ENCODE measurements at places on chromosomes 11 and 22. TPM values are rescaled to one million over a fixed set of nuclear protein-coding genes. Genes with fewer than 3 reads are reported as not detected.

The KCNJ1 gene
- 0.18 TPM for total RNA-seq

The DEUP1 gene
- 0.04 TPM for total RNA-seq

The NELL1 gene
- 6.5 TPM for total RNA-seq

The BTG4 gene
- total RNA-seq: not detected

The CRACR2B gene
- total RNA-seq: 6.9 TPM

The PANX2 gene
- total RNA-seq: 0.13 TPM

The PHLDA2 gene
- total RNA-seq: not detected

The SMC1B gene
- total RNA-seq: 0.04 TPM

The KLHL35 gene
- total RNA-seq: 3.6 TPM

The DLG2 gene
- total RNA-seq: 14.5 TPM

The KRTAP5-10 gene
- total RNA-seq: not detected

The TSPAN32 gene
- total RNA-seq: 2.7 TPM

The ANKK1 gene
- 0.09 TPM for total RNA-seq

The LRP4 gene
- total RNA-seq: 11.1 TPM

The SDHD gene
- total RNA-seq: 86.3 TPM

The CFAP300 gene
- total RNA-seq: 2.5 TPM

The MS4A4A gene
- total RNA-seq: 10.3 TPM

The CNTF gene
- 0.89 TPM for total RNA-seq

The HBG1 gene
- total RNA-seq: 1,078 TPM

The SLC22A6 gene
- not detected for total RNA-seq

The MMP12 gene
- total RNA-seq: not detected

The MPZL3 gene
- 0.53 TPM for total RNA-seq

The FGF4 gene
- total RNA-seq: 5.4 TPM

The POU2AF2 gene
- total RNA-seq: not detected

The ZNF215 gene
- total RNA-seq: 0.89 TPM

The FOLR2 gene
- total RNA-seq: 23.5 TPM

The LDHAL6A gene
- not detected for total RNA-seq

The GNB1L gene
- total RNA-seq: 4.6 TPM

The MOGAT2 gene
- total RNA-seq: not detected

The FDX1 gene
- 7.7 TPM for total RNA-seq

The C22orf39 gene
- total RNA-seq: 33.2 TPM

The PLA2G3 gene
- not detected for total RNA-seq

The DEPDC7 gene
- total RNA-seq: 13.3 TPM

The F2 gene
- 0.13 TPM for total RNA-seq

The MS4A15 gene
- not detected for total RNA-seq

The ANO3 gene
- 0.13 TPM for total RNA-seq

The CD3G gene
- 0.13 TPM for total RNA-seq

The EIF3D gene
- 170 TPM for total RNA-seq

Data from muscle of leg (tissue), 16 donors.